Ascending aorta (tissue), 2 donors: ENCODE measurements at places on chromosomes 16 and 17. TPM values are rescaled to one million over a fixed set of nuclear protein-coding genes. Genes with fewer than 3 reads are reported as not detected.

CACNB1 gene
- total RNA-seq: 9.6 TPM

- DNase-seq: peak; percentile 84
- peak overlapping the region; percentile 19 for H3K4me3 ChIP-seq
- no peaks in the 10 kb centered on the region for H3K27me3 ChIP-seq
Measured at GRCh38 chr17:8698162-8698971, 46.3 kb downstream of the CCDC42 start.

SLC38A8 gene
- not detected for total RNA-seq

DNA sequence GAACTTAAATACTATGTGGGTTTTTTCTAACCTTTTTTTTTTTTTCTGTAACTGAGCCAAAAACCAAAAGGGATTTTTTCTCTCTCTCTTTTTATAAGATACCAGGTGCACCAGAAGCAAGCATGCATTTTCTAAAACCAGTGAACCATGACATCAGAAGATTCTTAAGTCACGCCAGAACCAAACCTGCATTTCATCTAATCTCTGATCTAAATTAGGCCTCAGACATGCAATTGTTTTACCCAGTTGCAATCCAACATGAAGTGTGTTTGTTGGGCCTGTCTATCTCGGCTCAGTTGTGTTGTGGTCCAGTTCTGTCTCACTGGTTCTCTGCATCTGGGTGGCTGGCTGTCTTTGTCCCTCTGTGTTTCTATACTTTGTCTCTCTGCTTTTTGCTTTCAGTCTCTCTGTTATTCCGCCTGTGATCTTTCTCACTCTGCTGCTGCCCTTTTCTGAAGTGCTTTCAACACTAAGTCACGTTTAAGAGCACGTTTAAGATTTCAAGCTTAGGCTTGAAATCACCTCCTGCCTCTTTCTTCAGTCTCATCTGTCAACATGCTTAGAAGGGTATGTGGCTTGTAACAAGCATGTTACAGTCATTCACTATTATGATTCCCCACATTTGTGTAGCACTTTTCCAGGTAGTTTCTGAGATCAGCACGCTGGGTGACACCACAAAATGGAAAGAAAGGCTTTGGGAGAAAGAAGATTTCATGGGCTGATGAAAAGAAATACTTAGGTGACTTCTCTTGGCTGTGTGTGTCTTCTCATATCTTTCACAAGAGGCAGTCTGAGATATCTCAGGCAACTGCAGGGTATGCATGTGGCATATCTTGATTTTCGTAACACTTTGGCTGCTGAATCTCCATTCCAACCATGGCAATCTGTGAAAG lies 488.9 kb downstream of the SHISA9 start:
- no peaks in the 10 kb centered on the region for H3K36me3 ChIP-seq
- H3K4me3 ChIP-seq: no peak overlapping the region
- H3K27me3 ChIP-seq: no peaks in the 10 kb centered on the region
- DNase-seq: no peak
- H3K4me1 ChIP-seq: no peaks in the 10 kb centered on the region
- no peak overlapping the region for H3K27ac ChIP-seq

CX3CL1 gene
- 251 TPM for total RNA-seq

KRT15 gene
- 0.32 TPM for total RNA-seq

DNA sequence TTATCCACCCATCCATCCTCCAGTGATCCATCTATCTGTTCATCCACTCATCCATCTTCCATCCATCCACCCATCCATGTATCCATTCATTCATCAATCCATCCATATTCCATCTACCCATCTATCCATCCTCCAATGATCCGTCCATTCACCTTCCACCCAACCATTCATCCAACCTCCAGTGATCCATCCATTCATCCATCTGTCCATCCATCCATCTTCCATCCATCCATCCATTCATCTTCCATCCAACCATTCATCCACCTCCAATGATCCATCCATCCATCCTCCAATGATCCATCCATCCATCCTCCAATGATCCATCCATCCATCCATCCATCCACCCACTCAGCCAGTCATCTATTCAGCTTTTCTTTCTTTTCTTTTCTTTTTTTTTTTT lies 156.5 kb upstream of the WSCD1 start:
- H3K27ac ChIP-seq: no peak overlapping the region
- H3K4me3 ChIP-seq: no peak overlapping the region
- no peaks in the 10 kb centered on the region for H3K27me3 ChIP-seq

GRCh38 chr16:52708476-52708875 lies 161.5 kb upstream of the TOX3 start:
- no peak overlapping the region for H3K27ac ChIP-seq
- no peaks in the 10 kb centered on the region for H3K36me3 ChIP-seq
- DNase-seq: no peak
- H3K4me1 ChIP-seq: no peaks in the 10 kb centered on the region
- H3K4me3 ChIP-seq: no peak overlapping the region

- no peaks in the 10 kb centered on the region for H3K4me1 ChIP-seq
- no peaks in the 10 kb centered on the region for H3K27me3 ChIP-seq
- no peak overlapping the region for H3K27ac ChIP-seq
- no peak overlapping the region for H3K4me3 ChIP-seq
- no peaks in the 10 kb centered on the region for H3K36me3 ChIP-seq
Measured at GRCh38 chr16:66677179-66677578, 19.4 kb downstream of the CMTM4 start.

GRCh38 chr16:9082422-9082821 lies 9.0 kb upstream of the HAPSTR1 start:
- no peaks in the 10 kb centered on the region for H3K36me3 ChIP-seq
- DNase-seq: no peak
- no peak overlapping the region for H3K4me3 ChIP-seq
- no peak overlapping the region for H3K27ac ChIP-seq

DNA sequence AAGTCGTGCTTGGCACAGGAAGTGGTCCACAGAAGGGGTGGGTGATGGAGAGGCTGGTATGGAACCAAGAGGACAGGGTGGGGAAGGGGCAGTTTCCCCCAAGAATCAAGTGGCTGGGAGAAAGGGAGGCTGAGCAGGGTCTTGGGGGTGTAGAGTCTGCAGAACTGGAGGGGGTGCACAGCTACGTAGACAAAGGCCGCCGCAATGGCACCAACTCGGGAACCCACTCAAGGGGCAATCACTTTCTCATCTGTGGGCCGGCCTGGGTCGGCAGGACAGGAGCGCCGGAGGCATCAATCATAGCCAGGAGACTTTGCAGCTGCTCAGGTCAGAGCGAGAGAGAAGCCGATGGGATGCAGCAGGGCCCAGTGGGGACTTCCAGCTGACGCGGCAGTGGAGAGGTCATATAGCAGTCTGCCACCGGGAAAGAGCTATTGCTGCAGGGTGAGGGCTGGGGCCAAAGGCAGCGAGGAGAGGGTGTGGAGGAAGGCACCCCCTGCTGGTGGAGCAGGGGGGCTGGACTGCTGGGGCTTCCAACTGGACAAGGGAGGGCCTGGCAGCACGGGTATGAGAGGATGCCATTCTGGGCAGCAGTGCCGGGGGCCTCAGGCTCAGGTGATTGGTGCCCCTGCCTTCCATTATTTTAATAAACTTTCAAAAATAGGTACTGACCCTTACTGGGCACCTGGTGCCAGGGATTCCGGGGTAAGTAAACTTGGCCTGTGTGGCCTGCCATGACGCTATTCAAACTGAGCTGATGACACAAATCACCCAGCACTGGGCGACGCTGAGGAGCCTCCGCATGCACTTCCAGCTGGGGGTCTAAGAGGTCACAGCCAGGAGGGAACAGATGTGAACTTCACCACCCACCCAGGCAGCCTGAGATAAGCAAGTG lies 52.5 kb upstream of the MTSS2 start:
- peak overlapping the region; percentile 91 for H3K27ac ChIP-seq
- H3K36me3 ChIP-seq: no peaks in the 10 kb centered on the region
- no peak overlapping the region for H3K4me3 ChIP-seq
- H3K4me1 ChIP-seq: peaks cover 14% of the 10 kb centered on the region

BEAN1 gene
- total RNA-seq: not detected

DNA sequence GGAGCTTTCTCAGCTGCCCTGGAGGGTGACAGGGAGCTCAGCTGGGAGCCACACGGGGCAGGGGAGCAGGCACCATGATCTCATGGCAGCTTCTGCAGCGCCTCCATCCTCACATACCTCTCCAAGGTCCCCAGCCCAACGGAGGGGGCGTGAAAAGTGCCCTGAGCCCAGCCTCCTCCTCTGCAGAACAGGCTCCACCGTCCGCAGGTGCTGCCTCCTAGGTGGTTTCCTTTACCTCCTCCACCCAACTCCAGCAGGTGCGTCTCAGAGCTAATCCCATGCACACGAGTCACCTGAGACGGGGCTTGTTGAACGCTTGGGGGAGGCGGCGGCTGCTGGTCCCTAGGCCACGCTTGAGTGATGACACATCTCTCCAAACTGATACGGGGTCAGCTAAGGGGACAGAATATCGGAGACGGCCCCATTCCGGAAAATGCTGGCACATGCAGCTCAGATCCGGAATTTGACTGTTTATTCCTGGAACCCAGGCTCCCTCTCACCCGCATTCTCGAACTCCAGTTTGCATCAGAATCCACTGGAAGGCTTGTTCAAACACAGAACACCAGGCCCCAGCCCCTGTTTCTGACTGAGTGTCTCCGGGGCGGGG lies 387 bp upstream of the SLC38A8 start:
- no peaks in the 10 kb centered on the region for H3K27me3 ChIP-seq
- no peaks in the 10 kb centered on the region for H3K4me1 ChIP-seq
- no peaks in the 10 kb centered on the region for H3K36me3 ChIP-seq
- no peak for DNase-seq

GRCh38 chr17:34236281-34236892 lies 18.7 kb upstream of the CCL2 start:
- DNase-seq: no peak
- peaks cover 25% of the 10 kb centered on the region for H3K4me1 ChIP-seq
- no peaks in the 10 kb centered on the region for H3K27me3 ChIP-seq
- no peak overlapping the region for H3K27ac ChIP-seq
- H3K4me3 ChIP-seq: no peak overlapping the region
- no peaks in the 10 kb centered on the region for H3K36me3 ChIP-seq

ZNF750 gene
- total RNA-seq: not detected

DNA sequence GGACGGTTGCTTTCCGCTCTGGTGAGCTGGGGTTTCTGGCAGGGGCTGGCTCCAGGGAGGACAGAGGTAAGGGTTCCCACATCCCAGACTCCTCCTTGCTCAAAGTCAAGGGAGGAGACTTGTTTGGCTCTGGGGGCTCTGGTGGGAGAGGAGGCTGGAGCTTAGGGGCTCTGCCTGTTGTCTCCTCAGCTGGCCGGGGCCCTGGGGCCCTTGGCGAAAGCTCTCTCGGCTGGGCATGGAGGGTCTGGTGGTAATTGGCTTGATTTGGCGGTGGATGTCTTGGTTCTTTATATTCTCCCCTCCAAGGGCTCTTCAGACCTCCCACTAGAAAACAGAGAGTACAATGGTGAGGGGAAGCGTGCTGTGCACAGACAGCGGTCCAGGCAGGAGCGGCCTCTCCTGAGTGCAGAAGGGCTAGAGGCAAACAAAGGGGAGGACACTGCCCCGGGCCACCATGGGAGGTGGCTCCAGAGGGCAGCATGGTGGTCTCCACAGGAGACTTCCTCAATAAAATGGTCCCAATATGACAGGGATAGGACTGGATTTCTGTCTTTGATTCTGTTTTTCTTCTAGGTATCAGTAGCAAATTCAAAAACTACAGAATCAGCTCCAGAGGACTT lies 5.7 kb upstream of the SPATA32 start:
- H3K4me1 ChIP-seq: no peaks in the 10 kb centered on the region
- H3K27me3 ChIP-seq: no peaks in the 10 kb centered on the region
- H3K36me3 ChIP-seq: peaks cover 54% of the 10 kb centered on the region
- H3K27ac ChIP-seq: no peak overlapping the region
- no peak overlapping the region for H3K4me3 ChIP-seq

GRCh38 chr17:28097901-28098300 lies 55.4 kb downstream of the NLK start:
- H3K4me3 ChIP-seq: no peak overlapping the region
- H3K4me1 ChIP-seq: no peaks in the 10 kb centered on the region

SLFN12L gene
- total RNA-seq: not detected

- H3K27ac ChIP-seq: peak overlapping the region; percentile 83
- peak; percentile 67 for DNase-seq
- H3K27me3 ChIP-seq: no peaks in the 10 kb centered on the region
Measured at GRCh38 chr16:56424791-56425438, 430 bp downstream of the AMFR start.

- no peak overlapping the region for H3K27ac ChIP-seq
- no peak overlapping the region for H3K4me3 ChIP-seq
- H3K4me1 ChIP-seq: no peaks in the 10 kb centered on the region
- H3K36me3 ChIP-seq: no peaks in the 10 kb centered on the region
- no peaks in the 10 kb centered on the region for H3K27me3 ChIP-seq
Measured at GRCh38 chr17:40295488-40296436, 8.1 kb downstream of the CDC6 start.

DNA sequence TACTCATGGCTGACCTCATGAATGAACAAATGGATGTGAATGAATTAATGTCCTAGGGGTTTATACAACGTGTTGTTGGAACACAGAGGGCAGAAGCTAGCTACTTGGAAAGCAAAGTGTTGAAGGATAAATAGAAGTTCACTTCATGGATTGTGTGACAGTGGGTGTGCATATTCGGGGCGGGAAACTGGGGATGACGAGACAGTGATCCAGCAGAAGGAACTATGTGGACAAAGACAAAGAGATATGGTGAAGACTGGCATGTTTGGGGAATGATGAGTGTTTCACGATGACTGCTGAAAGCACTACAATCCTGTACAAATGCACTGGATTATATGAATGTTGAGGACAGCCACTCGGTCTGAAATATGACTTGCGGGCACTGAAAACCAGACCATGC lies 250.5 kb upstream of the C16orf82 start:
- H3K4me1 ChIP-seq: no peaks in the 10 kb centered on the region
- H3K4me3 ChIP-seq: no peak overlapping the region
- no peak overlapping the region for H3K27ac ChIP-seq

AURKB gene
- not detected for total RNA-seq

- no peak for DNase-seq
- H3K36me3 ChIP-seq: no peaks in the 10 kb centered on the region
- no peaks in the 10 kb centered on the region for H3K4me1 ChIP-seq
- no peaks in the 10 kb centered on the region for H3K27me3 ChIP-seq
Measured at GRCh38 chr16:48907906-48908634, 298.1 kb upstream of the N4BP1 start.

DNA sequence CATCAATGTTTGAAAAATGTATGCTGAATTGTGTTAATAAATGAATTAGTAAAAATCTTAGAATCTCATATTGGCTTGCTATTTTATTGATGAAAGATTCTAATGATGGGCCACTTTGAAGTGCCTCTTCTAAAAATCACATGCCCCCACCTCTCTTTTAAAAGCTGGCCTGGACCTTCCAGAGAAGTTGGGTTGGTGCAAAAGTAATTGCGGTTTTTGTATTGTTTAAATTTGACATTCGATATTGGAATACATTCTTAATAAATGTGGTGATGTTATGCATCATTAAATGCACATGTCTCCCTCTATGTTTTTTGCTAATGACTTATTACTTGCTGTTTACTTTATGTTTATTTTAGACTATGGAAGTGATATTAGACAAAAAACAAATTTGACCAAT lies 314.6 kb upstream of the C16orf82 start:
- H3K4me3 ChIP-seq: no peak overlapping the region
- H3K36me3 ChIP-seq: no peaks in the 10 kb centered on the region
- DNase-seq: no peak
- H3K4me1 ChIP-seq: no peaks in the 10 kb centered on the region
- no peaks in the 10 kb centered on the region for H3K27me3 ChIP-seq
- no peak overlapping the region for H3K27ac ChIP-seq

- H3K27ac ChIP-seq: no peak overlapping the region
- no peaks in the 10 kb centered on the region for H3K4me1 ChIP-seq
- no peaks in the 10 kb centered on the region for H3K27me3 ChIP-seq
- DNase-seq: no peak
- H3K36me3 ChIP-seq: no peaks in the 10 kb centered on the region
Measured at GRCh38 chr16:25950586-25951281, 259.0 kb downstream of the HS3ST4 start.

TOP3A gene
- 52.8 TPM for total RNA-seq
